ENCODE measurements at places on chromosomes 5 and 9.
A peak's percentile ranks its signal among the peaks of the same experiment; 100 is the strongest.

- peak; percentile 87 for DNase-seq
Observed at GRCh38 chr5:136080483-136081216, 51.9 kb downstream of the TGFBI start.

DNA sequence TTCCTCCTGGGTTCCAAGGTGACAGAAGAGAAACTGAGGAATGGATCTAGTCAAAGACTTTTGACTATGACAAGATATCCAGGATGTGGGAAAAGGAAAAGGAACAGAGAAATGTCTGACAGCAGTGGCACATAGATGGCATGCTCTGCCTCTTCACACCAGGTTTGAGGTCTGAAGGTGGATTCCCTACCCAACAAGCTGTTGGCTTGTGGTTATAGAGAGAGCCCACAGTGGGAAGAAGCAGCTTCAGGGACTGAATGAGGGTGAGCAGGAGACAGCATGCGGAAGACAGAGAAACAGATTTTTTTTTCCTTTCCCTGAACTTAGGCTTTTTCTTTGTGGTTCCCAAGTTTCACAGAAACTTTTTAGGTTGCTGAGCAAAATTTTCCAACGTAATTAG lies 20.6 kb downstream of the IFNW1 start:
- DNase-seq = peak; percentile 10

DNA sequence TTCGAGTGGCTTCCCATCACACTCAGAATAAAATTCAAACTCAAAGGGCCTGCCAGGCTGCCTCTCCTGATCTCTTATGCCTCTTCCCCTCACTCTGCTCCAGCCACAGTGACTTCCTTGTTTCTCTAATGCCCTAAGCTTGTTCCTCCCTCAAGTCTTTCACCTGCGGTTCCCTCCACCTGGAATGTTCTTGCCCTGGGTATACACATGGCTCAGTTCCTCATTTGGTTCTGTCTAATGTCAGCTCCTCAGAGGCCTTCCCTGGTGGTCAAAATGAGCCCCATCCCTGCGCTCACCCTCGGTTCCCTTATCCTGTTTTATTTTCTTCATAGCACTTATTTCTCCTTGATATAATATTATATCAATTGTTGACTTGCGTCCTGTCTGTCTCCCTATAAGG lies 12.7 kb upstream of the CYSTM1 start:
- DNase-seq = no peak

GRCh38 chr9:127485995-127486394 lies 34.7 kb downstream of the LRSAM1 start:
- no peak for DNase-seq

DNA sequence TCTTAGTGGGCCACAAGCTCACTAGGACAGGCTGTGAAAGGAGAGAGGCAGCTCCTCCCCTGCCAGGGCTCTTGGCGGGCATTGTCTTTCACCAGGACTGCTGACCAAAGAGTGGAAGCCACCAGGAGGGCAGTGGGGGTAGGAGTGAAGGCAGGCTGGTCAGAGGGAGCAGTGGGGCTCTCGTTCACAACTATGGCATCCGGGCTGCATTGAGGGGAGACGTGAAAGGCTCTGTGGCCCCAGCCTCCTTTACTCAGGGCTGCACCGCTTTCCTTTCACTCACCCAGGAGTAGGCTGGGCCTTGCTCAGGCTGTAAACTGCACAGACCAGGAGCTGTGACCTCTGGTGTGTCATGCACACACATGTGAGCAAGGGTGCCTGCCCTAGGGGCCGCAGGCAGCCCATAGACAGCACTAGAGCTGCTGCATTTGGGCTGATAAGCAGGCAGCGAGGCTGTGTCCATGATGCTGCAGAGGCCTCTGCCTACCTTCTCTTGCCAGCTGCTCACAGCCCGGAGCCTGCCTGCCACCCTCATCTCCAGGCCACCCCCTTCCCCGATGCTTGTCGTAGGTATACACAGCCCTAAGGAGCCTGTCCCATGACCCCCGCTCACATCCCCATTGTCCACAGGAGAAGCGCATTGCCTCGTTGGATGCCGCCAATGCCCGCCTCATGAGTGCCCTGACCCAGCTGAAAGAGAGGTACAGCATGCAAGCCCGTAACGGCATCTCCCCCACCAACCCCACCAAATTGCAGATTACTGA lies 130.4 kb downstream of the DAB2IP start:
- no peak for DNase-seq

DNA sequence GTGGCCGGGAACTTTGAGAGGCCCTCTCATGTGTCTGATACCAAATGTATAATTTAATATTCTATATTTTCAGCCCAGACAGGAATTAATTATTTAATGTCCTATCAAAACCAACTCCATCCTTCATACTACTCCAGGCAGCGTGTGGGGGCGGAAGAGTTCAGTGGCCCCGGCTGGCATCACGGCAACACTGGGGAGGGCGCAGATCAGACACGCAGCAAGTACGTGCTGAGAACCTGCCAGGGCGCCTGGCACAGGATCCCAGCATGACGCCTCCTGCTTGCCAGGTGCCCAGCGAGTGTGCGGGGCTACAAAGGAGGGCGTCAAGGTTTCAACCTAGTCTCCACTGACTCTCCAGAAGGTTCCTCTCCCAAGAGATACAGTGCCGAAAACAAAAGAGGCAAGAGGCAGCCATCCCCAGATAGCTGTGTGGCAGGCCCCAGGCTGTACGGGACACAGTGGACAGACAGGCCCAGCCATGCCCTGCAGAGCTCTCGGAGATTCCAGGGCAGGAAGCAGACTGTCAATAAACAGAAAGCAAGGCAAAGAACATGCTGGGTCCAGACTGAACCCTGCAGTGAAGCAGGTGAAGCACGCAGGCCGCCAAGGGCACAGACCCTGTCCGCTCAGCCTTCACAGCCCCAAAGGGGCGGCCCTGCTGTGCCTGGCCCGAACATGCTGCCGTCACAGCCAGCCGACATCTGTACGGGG lies 110.3 kb downstream of the VAV2 start:
- DNase-seq = no peak

Measured in activated CD4-positive, alpha-beta T cell treated with anti-CD3 and anti-CD28 coated beads, Interleukin-2, Interleukin-4, amounts not matched to agents 100 ng/mL and 50 ng/mL, durations not matched to agents 16 hours and 8 hours (primary cell).